Ovary (tissue), 10 donors: ENCODE measurements at places on chromosomes 5 and 9. TPM values are rescaled to one million over a fixed set of nuclear protein-coding genes. Genes with fewer than 3 reads are reported as not detected.

DNA sequence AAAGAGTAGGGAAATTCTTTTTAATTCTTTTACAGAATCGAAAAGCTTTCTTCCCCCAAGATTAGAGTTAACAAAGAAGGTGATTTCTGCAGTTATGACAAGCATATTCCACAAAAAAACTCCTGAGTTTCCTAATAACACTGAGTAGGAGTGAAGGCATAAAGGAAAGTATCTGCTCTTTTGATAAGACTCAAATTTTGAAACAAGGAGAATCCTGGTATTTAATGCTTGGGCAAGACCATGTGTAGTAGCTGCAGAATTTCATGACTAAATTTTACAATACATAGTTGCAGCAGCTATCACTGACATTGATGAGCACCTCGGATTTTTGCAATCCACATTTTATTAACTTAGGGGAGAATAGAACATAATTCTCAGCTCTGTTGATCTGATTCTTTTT is 92.6 kb downstream of the MARCHF3 start:
- DNase-seq: no peak

GRCh38 chr5:78500028-78500427 is 139.6 kb downstream of the SCAMP1 start:
- no peak for DNase-seq

GRCh38 chr9:81150016-81150625 is 539.2 kb downstream of the TLE1 start:
- DNase-seq: no peak

The AK1 gene
- 87.4 TPM for polyA plus RNA-seq

GRCh38 chr9:115133649-115134048 is 15.7 kb upstream of the TNC start:
- no peak for DNase-seq

DNA sequence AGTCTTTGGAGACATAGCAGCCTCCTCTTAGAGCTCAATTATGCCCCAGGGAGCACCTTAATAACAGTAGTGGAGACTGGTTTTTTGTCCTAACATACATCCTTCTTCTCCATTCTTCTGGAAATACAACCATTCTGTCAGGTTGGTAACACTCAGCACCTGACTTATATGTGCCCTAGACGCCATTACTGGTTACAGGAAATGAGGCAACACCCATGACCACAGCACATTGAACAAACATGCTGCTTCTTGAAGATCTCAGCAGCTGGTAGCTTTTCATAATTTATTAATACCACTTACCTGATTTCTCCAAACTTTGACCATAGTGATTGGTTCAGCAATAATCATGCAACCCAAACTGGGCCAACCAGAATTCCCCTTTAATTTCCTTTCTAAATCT is 25.1 kb upstream of the TRPM3 start:
- DNase-seq: no peak

- DNase-seq: no peak
These were observed 33.3 kb downstream of the KCTD16 start for GRCh38 chr5:144203750-144204596.

- DNase-seq: no peak
These were observed 68.1 kb upstream of the TMEM252 start for GRCh38 chr9:68608763-68609162.

DNA sequence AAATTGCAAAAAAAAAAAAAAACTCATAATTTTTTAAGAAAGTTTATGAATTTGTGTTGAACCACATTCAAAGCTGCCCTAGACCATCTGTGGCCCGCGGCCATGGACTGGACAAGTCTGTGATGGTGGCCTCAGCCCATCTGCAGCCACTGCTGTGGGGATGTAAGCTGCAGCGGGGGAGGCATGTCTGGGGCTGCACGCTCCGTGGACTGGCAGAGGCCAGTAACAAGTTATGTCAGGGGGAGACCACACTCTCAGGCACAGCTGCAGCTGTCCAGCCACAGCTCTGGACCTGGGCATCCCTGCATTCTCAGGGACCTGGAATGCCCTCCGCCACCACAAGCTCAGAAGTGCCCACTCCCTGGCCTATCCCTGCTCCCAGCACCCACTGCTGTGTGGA is 1272.3 kb upstream of the CDH9 start:
- DNase-seq: no peak

The TIMD4 gene
- 0.07 TPM for polyA plus RNA-seq

The ELOVL7 gene
- polyA plus RNA-seq: 1.7 TPM

- DNase-seq: no peak
These were observed 9.1 kb upstream of the PTGES start for GRCh38 chr9:129761901-129762369.

- no peak for DNase-seq
These were observed 528.1 kb upstream of the KLF4 start for GRCh38 chr9:108017671-108018070.

- DNase-seq: no peak
These were observed at the start of gene CARD6 for GRCh38 chr5:40841068-40841805. TSS of gene CARD6 (plus strand) at chr5:40841367. CDS start at chr5:40841383, 16 bp downstream.

DNA sequence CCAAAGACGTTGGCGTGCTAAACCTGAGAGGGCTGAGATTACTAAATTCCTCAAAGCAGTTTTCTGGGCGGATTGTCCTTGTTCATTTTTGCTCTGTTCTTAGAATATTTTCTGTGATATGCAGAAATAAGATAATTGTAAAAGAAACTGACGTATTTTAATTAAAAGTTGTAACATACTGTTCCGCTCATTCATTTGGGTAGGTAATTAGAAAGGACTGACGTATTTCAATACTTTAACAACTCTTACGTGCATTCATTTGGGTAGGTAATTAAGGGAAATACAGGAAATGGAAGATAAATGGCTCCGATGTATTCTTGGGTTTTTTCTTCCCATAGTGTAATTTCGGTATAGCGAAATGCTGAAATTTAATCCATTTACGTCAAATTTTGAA is 1.1 kb downstream of the OSTF1 start:
- DNase-seq: no peak

DNA sequence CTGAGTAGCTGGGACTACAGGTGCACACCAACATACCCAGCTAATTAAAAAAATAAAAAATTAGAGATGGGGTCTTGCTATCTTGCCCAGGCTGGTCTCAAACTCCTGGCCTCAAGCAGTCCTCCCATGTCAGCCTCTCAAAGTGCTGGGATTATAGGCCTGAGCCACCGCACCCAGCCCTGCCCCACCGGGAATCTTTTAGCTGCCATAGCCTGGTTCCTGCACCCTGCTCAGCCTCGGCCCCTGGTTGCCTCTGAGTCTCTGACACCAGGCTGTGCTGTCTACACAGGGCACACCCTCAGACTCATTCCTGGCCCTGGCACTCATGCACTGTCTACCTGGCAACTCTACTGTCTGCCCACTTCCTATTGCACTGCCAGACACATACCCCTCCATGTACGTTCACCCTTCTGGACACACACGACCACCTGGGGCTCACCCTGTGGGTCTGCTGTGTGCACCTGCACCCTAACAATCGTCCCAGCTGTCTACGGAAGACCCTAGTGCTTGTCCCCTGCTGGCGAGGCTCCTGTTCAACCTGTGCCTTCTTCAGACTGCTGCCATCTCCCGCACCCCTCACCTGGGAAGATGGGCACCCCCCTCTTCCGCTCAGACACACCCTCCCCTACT is 1.4 kb downstream of the PROP1 start:
- DNase-seq: no peak

DNA sequence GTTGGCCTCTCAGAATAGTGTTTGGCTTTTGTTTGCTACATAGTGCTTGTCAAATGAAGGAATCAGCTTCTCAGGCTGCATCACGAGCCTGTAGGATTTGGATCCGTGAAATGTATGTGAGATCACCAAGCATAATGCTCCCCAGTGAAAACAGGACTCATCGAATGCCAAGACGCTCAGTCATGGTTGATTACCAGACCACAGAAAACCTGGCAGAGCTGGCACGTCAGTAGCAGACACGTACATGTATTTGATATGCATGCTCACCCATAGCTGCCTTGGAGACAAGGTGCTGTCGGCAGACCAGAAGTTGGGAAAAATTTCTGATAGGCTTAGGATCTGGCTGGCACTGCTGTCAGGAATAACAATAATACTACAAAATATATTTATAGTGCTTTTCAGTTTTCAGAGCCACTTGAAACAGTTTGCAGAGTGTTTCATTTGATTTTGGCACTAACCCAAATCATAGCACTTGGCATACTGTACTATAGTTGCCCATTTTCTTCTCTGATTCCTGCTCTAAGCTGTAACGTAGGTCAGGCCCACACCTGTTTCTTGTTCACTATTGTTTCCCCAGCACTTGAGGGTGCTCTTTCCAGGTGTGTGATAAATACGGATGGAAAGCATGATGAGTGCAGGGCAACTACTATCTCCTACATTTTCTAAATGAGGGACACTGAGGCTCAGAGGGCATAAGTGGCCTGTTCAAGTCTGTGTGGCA is 226.1 kb downstream of the NR3C1 start:
- DNase-seq: no peak

The FOXI1 gene
- polyA plus RNA-seq: not detected

GRCh38 chr5:135020111-135020895 is 13.7 kb downstream of the PITX1 start:
- no peak for DNase-seq

The LYSMD3 gene
- 10.7 TPM for polyA plus RNA-seq

- no peak for DNase-seq
These were observed 86.7 kb upstream of the AGXT2 start for GRCh38 chr5:35134278-35135030.

DNA sequence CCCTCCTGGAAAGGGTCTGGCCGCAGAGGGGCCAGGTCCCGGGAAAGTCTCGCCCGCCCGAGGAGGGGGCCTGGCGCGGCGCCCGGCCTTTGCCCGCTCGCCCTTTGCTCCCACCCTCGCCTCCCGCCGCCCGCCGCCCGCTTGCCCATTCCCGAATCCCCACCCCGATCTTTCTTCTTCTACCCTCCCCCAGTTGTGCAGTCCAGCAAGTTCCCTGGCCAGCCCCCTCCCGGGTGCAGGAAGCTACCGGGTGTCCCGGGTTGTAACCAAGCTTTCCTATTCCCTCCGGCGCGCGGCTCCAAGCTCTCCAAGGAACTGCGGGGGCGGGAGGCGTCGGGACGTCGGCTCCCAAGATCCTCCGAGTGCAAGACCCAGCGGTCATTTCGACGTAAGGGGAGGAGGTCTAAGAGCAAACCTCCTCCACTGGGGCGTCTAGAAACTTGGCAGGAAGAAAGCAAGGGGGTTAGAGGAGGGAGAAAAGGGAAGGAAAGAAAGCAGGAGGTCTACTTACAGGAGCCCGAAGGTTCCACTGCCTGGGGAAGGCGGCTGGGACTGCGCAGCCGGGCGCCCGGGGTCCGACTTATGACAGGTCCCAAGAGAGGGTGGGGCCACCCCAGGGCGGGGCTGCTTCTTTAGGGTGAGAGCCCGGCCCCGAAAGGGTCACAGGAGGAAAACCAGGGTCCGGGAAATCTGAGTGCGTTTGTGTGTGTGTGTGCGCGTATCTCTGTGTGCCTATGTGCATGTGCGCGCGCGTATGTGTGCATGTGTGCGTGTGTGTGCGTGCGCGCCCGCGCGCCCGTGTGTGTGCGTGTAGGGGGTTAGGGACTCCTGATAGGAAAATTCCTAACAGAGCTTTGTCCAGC is at the start of gene PTGR1:
TSS of gene PTGR1 (minus strand) at position 556 of the 863 bp plus-strand sequence. CDS start 2,225 bp downstream, outside the sequence.
- DNase-seq: peak; percentile 85

The PCDHGA5 gene
- polyA plus RNA-seq: 1.7 TPM

The ZNF879 gene
- polyA plus RNA-seq: 2.7 TPM

DNA sequence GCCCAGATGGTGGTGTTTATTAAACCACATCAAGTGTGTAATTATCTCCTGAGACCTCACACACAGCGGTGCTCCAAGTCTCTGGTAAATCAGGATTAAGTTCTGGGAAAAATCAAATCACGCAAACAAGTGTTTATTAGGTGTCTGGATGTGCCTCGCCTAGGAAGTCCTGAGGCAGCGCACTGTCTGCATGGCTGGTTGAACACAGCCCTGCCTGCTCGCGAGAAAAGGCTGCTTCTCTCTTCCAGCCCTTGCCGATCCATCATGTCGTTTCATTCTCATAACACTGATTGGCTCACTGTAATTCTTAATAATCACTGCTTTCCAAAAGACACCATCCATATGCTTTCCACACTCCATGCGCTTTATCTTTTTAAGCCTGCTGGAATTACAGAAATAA is 229.6 kb upstream of the DAP start:
- DNase-seq: no peak

GRCh38 chr5:139897342-139897741 is 101.7 kb downstream of the PSD2 start:
- no peak for DNase-seq

DNA sequence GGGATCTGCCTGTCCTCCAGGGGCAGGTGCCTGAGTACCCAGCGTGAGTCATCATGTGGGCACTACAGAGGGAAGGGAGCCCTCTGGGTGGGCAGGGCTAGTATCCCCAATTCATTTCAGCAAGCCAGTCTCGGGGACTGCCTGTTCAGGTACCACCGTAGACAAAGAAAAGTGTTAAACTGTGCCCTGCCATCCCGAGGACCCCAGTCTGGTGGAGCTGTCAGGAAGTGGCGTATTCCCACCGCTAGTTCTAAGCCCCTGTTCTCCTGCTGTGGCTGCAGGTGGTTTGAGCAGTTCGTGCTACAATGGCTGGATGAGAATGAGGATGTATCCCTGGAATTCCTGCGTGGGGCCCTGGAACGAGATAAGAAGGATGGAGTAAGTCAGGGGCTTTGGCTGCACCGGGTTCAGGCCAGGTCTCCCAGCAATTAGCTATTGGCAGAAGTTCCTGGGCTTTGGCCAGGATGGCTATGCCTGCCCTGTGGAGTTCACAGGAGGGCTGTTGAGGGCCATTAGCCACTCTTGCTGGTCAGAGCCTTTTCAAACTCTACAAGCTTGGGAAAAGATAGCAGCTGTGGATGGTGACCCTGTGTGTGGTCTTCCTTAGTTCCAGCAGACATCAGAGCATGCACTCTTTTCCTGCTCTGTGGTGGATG is 93.2 kb upstream of the RUSC2 start:
- no peak for DNase-seq

GRCh38 chr9:133483611-133484010 is 4.7 kb upstream of the SLC2A6 start:
- no peak for DNase-seq

The IFNA2 gene
- polyA plus RNA-seq: not detected
